ENCODE measurements at places on chromosomes 6 and 20.

GRCh38 chr6:157314705-157315321, 8.5 kb downstream of the TMEM242 start:
- DNase-seq, result no peak

DNA sequence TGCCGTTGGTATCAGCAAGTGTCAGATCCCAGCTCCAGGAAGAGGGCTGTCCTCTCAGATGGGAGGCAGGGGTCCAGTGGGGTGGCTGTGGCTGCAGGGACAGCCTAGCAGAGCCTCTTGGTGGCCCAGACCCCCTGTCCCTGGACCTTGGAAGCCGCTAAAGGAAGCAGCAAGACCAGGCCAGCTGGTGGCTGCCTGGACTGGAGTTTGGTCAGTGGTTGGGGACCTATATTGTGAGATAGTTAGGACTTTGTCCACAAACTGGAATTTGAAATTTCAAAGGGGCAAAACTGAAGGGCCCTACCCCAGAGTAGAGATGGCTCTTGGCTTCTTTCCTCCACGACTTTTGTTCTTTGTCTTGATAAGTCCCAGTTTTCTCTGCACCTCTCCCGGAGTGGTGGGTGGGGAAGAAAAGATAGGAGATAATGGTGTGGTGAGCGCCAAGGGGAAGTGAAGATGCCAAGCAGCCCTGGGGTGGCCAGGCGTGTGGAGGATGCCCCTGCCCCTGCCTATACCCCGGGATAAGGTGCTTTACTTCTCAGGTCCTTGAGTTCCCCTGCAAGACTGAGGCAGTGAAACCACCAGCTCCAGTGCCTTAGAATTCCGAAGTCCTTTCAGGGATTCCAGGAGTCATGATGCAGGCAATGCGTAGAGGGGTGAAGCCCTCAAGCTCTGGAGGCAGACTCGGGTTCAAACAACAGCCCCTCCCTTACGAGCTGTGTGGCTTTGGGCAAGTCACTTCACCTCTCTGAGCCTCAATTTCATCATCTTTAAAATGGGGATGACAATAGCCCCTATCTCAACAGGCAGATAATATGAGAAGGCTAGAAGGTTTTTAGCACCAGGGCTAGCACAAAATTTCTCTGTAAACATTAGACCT, 40.2 kb downstream of the HNF4A start:
- DNase-seq, result no peak

DNA sequence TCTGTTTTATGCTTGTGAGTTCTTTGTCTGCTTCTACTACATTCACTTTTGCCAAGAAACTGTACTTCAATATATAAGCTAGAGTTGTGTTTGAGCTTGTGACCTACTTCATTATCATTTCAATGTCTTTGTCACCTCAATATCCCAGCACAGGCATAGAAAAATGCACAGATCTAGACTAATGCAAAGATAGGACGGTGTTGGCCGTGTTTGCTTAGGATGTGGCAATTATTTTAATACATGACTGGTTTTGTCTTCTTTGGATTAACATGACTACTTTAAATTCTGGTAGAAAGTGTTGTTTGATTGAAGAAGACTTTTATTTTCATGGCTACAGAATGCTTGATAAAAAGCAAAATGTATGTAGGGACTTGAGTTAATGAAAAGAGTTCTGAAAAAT, 1075.0 kb upstream of the GJE1 start:
- no peak for DNase-seq

DNA sequence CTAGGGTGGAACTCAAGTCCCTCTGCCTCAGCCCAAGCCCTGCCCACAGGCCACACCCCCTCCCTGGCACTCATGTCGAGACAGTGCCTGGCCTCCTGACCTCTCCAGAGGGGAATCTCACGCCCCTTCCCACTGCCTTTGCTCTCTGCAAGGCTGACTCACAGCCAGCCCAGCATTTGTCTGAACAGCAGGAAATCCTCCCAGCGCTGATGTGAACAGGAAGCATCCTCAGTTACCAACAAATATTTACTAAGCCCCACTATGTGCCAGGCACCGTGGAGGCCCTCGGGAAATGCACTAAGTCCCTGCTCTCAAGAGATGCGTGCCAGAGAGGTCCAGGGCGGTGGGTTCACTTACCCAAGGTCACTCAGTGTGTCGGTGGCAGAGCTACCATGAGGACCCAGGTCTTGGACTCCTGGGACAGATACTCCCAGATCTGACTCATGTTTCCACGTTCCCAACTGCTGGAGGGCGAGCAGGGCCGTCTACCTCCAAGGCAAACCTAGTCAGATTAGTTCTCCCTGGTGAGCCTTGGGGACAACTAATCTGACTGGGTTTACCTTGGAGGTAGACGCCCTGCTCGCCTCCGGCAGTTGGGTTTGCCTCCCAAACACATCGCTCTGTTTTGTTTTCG, 7.8 kb downstream of the ADA start:
- DNase-seq, result no peak

DNA sequence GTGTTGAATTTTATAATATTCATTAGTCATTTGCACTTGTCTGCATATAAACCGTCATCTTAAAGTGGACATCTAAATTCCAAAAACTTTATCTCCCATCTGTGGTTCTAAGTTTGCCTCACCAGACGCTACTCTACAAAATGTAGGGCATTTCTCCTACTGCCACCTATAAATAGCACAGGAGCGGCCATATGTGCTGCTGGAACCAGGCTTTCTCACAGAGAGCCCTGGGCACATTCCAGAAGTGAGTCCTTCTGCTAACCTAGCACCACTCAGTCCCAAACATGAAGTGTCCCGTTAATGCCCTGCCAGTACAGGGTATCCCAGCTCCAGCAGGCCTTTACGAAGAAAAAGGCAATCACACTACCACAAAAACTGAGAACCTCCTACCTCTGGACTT, 153.7 kb downstream of the TMEM242 start:
- DNase-seq, result no peak

DNA sequence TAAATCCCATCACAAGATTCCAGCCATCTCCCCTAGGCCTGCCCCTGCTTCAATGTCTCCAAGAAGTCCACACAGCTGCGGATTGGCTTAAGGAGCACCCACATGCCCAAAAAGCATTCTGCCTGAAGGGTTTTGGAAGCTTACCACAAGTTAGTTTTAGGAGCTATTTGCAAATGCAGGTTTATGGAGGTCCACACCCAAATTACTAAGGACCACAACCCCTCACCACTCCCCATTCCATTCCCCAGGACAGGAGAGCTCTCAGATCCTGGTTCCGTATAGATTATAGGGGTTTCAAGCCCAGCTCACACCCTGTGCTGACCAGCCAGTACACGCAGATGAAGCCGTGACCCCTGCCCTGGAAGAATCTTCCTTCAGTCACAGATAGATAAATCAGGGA, 24.3 kb upstream of the PXDC1 start:
- no peak for DNase-seq

- DNase-seq, result no peak
These were observed 104.4 kb downstream of the SYNE1 start for GRCh38 chr6:152532556-152533422.

GRCh38 chr6:167807756-167808155, 19.0 kb upstream of the AFDN start:
- DNase-seq, result no peak

DNA sequence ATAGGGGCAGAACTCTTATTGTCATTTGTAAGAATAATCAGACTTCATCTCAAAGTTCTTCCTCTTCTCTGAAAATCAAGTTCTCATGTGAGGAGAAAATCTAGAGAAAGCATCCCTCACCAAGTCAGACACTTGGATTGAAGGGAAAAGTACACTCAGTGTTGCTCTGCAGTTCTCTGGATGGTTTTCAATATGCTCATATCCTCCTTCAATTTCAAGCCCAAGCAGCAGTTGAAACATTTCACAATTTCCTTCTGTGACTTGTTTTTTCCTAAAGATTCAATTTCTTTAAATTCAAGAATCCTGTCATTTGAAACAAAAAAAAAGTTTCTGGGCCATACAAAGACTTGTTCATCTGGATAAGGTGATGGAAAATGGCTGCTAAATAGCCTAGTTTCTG, 140.2 kb upstream of the AHI1 start:
- DNase-seq, result no peak

DNA sequence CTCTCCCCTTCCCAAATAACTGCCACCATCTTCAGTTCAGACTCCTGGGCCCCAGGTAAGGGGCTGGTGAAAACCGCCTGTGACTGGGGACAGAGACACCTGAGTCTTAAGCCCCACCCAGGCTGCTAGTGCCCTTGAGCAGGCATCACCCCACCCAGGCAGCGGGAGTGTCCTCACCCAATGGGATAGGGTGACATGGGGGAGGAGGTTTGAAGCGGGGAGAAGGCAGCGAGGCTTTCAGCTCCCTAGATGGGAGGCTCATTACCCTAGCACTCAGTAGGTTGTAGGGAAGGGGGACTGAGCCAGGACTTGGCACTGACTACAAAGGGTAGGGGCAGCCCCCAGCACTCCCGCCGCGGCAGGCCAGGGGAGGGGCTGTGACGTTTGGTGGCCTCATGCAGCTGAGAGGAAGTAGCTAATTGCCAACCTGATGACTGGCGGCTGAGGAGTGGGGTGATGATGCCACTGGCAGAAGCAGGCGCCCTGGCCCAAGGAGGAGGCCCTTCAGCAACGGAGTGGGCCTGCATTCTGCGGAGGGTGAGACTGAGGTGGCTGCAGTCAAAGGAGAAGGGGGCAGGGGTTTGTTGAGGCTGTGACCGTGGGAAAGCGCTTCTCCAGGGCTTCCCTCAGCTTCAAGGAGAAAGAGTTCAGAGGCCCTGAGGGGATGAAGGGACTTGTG, 126.9 kb downstream of the MRPL14 start:
- DNase-seq, result no peak

- DNase-seq, result no peak
These were observed 71.3 kb downstream of the OTOR start for GRCh38 chr20:16819483-16819882.

- no peak for DNase-seq
These were observed 169.8 kb upstream of the RIN2 start for GRCh38 chr20:19588241-19588640.

DNA sequence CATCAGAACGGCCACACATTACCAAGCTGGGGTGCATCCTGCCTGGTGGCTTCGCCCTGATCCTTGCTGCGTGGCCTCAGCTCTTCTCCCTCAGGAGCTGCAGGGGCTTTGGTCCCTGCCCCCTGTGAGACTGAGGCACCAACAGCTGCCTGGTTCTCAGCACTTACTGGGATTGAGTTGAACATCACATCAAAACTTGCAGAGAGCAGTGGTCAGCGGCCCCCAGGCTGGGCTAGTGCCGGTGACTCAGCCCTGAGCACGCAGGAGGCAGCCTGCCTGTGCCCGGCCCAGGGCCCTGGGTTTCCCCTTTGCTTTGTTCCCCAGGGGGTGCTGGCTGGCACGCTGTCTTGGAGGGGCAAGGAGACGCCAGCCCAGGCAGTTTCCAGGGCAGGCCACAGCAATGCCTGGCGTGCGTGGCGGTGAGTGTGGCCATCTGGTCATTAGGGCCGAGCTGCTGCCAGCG, 63.3 kb downstream of the DLL1 start:
- DNase-seq, result no peak

DNA sequence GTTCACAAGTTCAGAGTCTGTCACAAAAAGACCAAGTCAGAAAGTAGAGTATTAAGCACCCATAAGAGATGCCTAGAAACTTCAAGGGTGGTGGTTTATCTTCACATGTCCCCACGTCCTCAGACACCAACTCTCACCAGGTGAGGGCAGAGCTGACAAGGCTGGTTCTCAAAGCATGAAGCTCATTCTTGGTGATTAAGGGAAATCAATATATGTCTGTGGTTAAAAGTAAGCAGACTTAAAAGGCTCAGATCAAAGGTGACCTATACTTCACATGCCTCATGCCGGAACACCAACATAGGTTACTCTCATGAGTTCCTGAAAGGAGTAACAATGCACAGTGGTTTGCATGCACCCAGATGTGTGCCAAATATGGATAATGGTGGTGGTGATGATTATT, 27.0 kb downstream of the IL17A start:
- no peak for DNase-seq

GRCh38 chr6:163287626-163288025, 126.9 kb upstream of the QKI start:
- no peak for DNase-seq

DNA sequence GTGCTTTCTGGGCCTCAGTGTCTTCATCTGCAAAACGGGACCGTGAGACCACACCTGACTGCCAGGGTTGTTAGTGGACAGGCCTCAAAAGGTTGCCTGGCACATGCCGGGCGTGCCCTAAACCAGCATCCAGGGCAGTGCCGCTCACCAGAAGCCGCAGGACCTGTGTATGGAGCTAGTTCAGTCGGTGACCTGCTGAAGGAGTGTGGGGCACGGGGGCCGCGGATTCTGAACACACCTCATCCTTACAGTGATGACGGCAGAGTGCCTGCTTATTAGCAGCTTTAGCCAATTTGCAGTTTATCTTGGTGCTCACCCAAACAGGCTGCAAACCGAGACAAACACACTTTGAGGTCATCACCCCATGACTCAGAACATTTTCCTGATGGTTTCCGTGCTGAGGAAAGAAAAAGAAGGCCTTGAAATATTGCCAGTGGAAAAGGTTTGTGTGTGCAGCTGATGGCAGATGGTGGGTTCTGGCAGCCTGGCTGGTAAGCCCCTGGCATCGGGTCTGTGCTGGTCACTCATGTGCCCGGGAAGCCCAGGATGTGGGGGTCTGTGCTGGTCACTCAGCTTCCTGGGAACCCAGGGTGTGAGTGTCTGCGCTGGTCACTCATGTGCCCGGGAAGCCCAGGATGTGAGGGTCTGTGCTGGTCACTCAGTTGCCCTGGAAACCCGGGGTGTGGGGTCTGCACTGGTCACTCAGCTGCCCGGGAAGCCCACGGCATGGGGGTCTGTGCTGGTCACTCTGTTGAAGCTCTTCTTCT, 153.8 kb downstream of the ERMARD start:
- no peak for DNase-seq

- DNase-seq, result peak; percentile 42
These were observed 4.3 kb upstream of the DCBLD1 start for GRCh38 chr6:117477988-117478852.

DNA sequence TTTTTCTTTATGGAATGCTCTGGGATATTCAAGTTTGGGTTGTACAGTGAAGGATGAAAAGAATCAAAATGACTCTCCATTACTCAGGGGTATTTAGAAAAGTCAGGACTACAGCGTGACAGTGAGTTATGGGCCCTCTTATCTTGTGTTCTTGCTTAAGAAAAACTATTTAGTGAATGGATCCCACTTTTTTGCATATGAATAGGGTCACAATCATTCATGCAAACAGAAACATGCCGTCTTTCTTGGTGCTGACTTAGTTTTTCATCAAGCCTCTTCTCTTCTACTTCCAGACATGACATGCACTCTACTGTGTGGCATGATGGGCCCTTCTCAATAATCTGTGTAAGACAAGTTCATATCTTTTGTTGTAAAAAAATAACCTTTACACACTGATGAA, 488.4 kb upstream of the MMS22L start:
- DNase-seq, result no peak

DNA sequence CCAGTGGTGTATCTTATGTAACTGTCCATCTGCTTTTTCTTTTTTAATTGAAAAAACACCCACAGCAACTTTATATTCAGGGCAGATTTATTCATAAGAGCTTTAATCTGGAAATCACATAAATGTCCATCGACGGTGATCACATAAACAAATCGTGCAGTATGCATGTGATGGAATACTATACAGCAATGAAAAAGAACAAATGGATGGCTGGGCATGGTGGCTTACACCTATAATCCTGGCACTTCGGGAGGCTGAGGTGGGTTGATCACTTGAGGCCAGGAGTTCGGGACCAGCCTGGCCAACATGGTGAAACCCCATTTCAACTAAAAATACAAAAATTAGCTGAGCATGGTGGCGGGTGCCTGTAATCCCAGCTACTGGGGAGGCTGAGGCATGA, 39.1 kb downstream of the VSTM2L start:
- DNase-seq, result no peak
